GDM1 (cell line): ENCODE measurements at places on chromosomes 16 and 17.

- no peak for DNase-seq
These were observed 2.2 kb upstream of the ZG16 start for GRCh38 chr16:29775742-29776408.

DNA sequence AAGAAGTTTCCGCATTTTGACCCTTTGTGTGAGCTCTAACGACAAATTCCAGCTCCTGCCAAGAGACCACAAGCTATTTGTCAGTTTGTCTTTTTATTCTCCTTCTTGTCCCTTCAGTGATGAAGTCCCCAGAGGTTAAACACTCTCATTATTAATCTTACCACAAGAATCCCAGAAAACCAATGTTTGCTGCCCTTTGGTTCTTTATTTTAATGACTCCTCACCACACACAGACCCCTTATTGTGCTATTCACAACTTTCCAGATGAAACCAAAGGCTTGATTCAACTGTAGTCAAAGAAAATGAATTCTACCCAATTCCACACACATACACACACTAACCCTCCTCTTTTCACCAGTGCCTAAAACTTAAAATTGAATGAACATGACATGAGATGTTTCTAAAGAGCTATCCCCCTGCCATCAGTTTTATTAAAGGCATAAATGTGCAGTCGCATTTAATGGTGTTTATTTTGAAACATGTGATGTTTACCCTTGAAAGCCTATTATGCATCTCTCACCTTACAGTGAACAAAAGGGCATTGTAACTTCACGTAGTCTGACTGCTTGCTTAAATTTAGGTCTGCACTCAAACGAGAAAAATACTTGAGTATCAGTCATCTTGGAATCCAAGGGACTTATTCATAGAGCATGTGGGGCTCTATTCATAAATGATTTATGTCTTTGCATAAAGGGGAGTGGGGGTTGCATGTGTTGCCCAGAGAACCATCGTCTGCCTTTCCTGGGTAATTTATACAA, 44.1 kb downstream of the PCTP start:
- no peak for DNase-seq

- no peak for DNase-seq
These were observed 696 bp downstream of the C17orf99 start for GRCh38 chr17:78146881-78147280.

GRCh38 chr16:23082161-23082788, 67.0 kb downstream of the USP31 start:
- DNase-seq = no peak

DNA sequence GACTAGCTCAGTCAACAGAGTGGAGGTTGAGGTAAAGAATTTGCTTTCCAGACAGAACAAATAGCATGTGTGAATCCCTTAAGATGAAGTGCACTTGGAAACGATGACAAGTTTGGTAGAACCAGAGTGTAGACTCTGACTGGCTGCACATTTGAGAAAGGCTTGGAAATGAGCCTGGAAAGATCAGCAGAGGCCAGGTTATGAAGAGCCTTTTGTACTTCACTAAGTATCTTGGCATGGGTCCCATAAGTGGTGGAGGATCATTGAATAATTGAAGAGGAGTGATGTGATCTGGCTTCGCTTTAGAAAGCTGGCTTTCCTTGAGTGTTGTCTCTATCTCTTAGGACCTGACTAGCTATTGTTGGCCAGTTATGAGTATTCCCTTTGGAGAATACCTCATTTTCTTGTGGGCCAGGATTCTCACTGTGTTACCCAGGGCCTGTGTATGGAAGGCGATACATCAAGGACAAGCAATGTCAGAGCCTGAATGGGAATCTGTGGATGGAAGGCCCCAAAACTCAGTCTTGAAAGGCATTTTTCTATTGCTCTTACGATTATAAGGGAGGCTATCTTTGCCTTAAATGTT, 329.8 kb downstream of the UTP18 start:
- no peak for DNase-seq

GRCh38 chr16:48371393-48371780, 13.8 kb downstream of the SIAH1 start:
- no peak for DNase-seq

- DNase-seq = no peak
These were observed 631 bp downstream of the CDH3 start for GRCh38 chr16:68645494-68646388.

GRCh38 chr17:40915721-40916256, 21.7 kb downstream of the KRT23 start:
- no peak for DNase-seq

DNA sequence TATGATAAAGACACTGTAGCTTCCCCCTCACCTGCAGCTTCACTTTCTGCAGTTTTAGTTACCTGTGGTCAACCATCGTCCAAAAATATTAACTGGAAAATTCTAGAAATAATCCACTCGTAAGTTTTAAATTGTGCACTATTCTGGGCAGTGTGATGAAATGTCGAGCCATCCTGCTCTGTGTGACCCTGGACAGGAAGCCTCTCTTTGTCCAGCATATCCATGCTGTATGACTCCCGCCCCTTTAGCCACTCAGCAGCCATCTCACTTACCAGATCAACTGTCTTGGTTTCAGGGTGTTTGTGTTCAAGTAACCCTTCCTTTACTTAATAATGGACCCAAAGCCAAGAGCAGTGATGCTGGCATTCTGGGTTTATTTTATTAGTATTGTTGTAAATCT, 56.1 kb downstream of the SIAH1 start:
- no peak for DNase-seq

DNA sequence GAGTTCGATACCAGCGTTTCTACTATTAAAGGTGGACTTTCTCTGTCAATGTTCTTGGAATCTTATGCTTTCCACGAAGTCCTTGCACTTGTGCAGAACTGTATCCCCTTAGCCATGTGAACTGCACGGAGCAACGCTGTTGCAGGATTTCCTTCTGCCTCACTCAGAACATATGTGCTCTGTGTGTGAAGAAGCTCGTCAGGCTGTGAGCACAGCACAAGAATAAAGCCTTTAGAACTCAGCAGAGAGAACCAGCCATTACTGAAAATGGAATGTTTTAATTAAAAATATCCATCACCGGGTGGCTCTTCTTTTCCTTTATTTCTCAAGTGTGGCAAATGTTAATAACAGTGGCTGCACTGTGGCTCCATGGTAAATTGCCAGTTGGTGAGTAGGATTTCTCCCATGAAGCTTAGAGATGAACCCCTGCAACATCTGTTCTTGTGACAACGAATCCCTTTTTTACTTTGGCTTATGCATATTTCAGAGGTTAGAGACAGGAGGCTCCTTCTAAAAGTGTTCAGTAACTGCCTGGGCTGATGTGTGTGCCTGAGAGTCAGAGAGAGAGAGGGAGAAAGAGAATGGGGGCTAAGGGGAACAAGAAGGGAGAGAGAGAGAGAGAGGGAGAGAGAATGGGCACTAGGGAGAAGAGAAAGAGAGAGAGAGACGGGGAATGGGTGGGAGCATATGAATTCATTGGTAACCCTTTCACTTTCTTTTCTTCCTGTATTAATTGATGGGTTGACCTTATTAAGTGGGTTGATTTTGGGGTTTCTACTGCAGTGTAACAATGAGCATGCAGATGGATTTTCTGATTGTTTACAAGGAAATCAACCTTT, 50.0 kb downstream of the RPTOR start:
- DNase-seq = no peak

DNA sequence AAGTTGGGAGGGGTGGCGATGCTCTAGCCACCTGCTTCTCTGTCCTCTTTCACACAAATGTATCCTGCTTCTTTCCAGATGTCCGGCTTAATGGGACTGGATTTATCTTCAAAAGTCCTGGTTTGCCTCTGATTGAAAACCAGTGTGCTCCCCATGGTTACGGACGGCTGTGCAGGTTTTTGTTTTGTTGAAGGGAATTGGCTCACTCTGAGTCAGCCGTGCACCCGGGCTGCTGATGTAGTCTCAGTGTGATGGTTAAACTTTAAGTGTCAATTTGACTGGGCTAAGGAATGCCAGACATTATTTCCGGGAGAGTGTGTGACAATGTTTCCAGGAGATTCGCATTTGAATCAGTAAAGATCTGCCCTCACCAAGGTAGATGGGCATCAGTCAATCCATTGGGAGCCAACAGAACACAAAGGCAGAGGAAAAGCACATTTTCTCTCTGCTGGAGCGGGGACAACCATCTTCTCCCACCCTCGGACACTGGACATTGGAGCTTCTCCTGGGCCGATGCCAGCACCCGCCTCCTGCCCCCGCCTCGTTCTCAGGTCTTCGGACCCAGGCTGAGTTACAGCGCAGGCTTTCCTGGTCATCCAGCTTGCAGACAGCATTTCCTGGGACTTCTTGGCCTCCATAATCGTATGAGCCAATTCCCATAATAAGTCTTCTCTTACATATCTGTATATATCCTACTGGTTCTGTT, 126.9 kb upstream of the TNRC6C start:
- DNase-seq = no peak

- DNase-seq = no peak
These were observed 21.7 kb upstream of the DOK4 start for GRCh38 chr16:57508035-57508425.

DNA sequence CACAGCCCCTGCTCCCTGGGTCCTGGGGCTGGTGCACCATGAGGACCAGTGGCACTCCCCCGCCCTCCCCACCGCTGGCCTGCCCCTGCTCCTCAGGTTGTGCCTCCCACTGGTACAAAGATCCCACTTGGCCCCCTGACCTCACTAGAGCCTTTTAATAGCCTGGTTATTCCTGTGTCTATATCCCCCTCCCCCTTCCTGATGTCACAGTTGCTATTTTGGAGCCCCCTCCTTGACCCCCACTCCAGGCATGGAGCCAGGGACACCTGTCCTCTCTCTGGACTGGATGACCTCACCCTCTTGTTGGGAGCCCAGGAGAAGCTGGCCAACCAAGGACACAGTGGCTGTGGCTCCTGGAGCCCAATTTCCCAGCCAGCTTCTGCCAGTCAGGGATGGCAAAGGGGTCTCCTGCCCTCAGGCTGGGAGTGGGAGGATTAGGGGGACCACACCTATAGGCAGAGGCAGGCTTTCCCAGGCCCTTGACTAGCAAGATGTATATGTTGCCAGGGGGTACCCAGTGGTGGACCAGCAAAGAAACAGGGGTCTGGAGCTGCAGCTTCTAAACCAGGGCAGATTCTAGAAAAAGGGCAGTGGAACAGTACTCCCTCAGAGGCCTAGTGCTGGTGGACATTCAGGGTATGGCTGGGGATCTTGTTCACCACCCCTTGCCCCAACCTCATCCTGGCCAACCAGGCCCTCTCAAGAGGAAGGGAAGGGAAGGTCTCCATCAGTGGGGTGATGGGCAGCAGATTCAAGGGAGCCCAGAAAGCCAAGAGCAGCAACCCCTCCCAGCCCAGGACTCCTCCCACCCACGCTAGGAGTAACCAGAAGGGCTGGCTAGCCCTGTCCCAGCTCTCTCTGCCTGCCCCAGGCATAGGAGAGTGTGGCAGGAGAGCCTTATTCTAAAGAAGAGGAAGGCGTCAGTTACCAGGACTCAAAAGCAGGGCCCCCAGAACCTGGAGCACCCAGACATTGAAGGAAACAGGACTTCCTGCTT, 10.9 kb downstream of the HDAC5 start:
- no peak for DNase-seq

GRCh38 chr16:75402821-75403475, 30.4 kb downstream of the CFDP1 start:
- DNase-seq = no peak

GRCh38 chr16:80105751-80106150, 435.0 kb upstream of the DYNLRB2 start:
- no peak for DNase-seq

- DNase-seq = peak; percentile 21
These were observed 18.6 kb downstream of the C1QTNF1 start for GRCh38 chr17:79042421-79043190.

GRCh38 chr17:75457047-75457654, 716 bp downstream of the TMEM94 start:
- DNase-seq = no peak

DNA sequence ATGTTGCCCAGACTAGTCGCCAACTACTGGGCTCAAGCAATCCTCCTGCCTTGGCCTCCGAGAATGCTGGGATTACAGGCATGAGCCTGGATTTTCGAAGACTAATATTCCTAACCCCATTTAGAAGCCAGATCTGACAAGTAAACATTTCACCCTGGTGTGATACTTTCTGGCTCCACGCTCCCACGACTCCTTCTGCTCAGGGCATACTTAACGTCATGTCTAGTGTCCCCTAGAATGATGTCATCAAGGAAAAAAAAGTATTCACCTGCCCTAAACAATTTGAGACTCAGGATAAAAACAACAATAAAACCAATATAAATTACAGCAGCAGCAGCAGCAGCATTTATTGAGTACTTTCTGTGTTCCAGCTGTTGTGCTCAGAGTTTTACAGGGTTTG, 13.2 kb downstream of the ITGB3 start:
- DNase-seq = no peak

DNA sequence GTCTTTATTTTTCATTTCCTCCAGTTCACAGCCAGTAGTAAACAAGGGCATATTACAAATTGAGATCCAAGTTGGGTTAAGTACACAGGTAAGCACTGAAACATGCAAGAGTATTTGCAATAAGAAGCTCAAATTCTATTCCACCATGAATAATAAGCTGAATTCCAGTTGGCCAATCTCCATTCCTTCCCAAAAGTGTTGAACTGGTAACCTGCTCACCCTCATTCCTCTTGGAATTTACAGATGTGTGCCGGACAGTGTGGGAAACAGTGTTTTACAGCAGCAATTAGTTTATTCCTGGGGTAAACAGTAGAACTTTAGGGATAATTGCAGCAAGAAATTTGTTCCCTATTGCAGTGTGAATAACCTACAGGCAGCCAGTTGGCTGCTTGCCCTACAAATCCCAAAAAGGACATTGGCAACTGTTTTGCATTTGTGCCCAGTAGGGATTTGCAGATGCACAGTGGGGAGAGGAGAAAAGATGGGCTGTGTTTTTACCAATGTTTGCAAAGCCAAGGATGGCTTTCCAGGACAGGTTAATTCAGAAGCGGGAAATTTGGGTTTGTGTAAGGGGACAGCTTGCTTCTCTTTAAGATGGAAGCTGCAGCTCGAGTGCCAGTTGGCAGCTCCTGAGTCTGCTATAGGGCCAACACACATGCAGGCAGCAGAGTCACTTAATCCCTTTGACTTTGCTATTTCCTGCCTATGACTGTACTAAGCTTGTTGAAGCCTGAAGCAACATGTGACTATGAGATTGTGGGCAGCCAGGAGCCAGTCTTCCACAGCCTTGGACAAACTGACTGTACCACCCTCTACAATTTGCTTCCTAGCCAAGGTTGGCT, 318.9 kb downstream of the MAP2K6 start:
- DNase-seq = no peak

GRCh38 chr17:9767432-9767991, 23.9 kb downstream of the DHRS7C start:
- no peak for DNase-seq
